Cardiac muscle cell (in vitro differentiated cells and primary cell): ENCODE measurements at places on chromosomes 6 and 20. TPM values are rescaled to one million over a fixed set of nuclear protein-coding genes. Genes with fewer than 3 reads are reported as not detected.

DNA sequence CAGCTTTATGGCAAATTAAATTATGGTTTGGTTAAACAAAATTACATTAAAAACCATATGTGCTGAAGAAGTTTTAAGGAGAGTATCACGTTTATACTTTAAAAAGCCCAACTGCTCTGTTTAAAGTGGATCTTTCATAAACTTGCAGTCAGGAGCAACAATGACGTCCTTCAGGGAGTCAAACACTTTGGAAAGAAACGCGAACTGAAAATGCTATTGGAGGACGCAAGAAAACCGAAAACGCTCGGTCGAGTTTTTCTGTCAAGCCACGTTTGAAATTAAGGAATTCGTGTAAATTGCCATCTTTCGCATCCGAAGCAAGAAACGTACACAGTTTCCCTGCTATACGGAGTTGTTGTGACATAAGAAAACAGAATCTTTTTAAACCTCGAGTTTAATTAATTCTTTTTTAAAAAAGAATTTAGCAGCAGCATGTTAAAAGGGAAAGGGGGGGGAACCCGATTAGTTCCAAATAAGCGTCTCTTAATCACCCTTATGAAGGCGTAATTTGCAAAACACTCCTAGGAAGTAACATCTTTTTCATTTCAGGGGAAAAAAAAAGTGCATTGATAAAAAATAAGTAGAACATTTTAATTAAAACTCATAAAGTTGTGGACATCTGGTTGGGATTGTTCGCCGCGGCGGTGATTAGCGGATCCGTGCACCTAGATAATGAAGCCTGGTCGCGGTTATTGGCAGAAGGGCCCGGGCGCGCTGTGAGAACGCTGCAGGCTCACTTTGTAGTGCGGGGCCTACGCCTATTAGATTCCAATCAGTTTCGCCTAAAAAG is 295.4 kb downstream of the TFAP2C start:
- H3K4me3 ChIP-seq: peak overlapping the region; percentile 38
- no peak overlapping the region for H3K27ac ChIP-seq
- DNase-seq: peak; percentile 15
- H3K4me1 ChIP-seq: peaks cover 7% of the 10 kb centered on the region
- no peaks in the 10 kb centered on the region for H3K36me3 ChIP-seq

DNA sequence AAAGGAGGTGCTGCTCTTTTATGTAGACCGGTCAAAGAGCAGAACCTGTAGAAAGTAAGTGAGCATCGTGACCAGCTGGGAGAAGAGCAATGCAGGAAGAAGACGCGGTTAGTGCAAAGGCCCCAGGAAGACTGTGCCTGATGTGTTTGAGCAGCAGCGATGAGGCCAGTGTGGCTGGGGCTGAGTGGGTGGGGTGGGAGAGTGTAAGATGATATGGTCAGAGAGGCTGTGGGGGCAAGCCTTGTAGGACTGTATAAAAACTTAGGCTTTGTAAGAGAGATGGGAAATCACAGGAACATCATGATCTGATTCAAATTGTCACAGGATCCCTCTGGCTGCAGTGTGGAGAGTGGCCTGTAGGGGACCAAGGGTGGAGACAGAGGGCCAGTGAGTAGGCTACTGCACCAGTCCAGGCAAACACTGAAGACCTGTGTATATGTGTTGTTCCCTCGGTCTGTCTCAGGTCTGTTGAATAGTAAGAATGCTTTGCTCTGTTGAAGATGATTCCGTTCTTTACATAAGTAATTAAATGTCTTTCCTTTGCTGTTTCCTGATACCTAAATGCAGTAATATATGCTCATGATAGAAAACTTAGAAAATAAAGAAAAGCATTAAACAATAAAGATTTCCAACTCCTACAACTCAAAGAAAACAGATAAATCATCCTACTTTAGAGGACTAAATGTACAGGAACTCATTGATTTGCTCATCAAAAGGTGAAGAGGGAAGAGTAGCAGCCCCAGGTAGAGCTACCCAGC is 23.6 kb upstream of the WFDC2 start:
- no peaks in the 10 kb centered on the region for H3K27me3 ChIP-seq
- no peaks in the 10 kb centered on the region for H3K4me1 ChIP-seq
- no peak overlapping the region for H3K4me3 ChIP-seq

DNA sequence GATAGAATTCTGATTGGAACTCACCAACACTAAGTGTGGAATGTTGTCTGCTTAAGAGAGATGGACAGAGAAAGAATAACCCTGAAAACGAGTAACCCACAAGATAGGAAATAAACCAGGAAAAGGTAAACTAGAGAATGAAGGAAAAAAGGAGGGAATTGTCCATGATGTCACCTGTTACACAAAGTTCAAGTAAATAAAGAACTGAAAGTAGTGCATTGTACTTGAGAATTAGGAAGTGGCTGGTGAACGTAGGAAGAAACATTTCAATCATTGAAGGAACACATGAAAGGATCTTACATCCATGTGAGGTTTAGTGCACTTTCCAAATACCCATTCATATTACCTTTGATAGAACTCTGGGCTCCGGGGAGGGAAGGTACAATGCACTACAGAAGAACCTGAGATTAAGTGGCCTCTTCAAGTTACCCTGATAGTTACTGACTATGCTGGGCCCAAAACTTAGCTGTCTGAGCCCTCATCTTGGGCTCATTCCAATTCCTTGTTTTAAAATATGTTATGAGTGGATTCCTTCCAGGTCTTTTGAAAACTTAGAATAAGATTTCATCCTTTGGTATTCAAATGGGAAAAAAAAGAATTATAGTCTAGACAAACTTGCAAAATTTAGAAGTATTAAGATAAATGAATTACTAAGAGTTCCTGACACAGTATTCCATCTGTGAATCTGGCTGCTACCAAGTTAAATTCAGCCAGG is 1.1 kb upstream of the STX7 start:
- H3K27ac ChIP-seq: no peak overlapping the region
- peaks cover 14% of the 10 kb centered on the region for H3K4me1 ChIP-seq
- H3K36me3 ChIP-seq: no peaks in the 10 kb centered on the region
- no peak for DNase-seq
- H3K4me3 ChIP-seq: no peak overlapping the region

DNA sequence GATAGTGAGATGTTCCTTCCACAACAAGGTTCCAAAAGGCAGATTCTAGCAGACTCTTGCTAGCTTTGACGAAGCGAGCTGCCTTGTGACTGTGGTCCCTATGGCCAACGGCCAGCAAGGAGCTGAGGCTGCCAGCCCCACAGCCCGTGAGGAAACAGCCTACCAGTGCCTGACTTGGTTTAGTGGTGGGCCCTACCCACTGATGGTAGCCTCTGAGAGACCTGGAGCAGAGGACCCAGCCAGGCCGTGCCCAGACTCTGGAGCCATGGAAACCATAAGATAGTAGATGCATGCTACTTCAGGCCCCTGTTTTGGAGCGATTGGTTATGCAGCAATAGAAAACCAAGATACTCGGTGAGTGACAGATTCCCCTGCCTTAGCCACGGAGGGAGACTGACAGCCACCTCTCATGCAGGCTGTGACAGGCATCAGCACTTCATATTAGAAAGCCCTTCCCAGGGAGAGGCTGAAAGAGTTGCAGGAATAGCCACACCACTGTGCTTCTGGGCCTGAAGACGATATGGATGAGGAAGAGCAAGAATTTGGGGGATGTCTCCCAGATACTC is 19.2 kb downstream of the PSMG4 start:
- no peak overlapping the region for H3K27ac ChIP-seq
- DNase-seq: no peak
- H3K4me3 ChIP-seq: no peak overlapping the region

DNA sequence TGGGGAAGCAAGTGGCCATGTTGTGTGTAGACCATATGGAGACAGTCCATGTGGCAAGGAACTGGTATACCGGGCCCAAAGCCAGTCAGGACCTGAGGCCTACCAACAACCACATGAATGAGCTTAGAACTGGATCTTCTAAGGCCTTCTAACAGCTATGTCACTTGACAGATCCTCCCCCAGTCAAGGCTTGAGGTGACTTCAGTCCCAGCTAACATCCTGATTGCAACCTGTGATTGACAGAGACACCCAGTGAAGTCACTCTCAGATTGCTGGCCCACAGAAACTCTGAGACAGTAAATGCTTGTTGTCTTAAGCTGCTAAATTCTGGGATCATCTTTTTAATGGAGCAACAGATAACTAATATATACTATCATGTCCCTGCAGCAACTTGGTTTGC is 32.9 kb downstream of the AHI1 start:
- H3K4me1 ChIP-seq: no peaks in the 10 kb centered on the region
- H3K27ac ChIP-seq: no peak overlapping the region

The GSTA1 gene
- total RNA-seq: 0.11 TPM in 1 of 2 replicates, not detected in the other

The GMEB2 gene
- 10.9 and 15.4 TPM in 2 replicates for total RNA-seq

The NDUFAF4 gene
- total RNA-seq: 15.2 and 19.5 TPM in 2 replicates

DNA sequence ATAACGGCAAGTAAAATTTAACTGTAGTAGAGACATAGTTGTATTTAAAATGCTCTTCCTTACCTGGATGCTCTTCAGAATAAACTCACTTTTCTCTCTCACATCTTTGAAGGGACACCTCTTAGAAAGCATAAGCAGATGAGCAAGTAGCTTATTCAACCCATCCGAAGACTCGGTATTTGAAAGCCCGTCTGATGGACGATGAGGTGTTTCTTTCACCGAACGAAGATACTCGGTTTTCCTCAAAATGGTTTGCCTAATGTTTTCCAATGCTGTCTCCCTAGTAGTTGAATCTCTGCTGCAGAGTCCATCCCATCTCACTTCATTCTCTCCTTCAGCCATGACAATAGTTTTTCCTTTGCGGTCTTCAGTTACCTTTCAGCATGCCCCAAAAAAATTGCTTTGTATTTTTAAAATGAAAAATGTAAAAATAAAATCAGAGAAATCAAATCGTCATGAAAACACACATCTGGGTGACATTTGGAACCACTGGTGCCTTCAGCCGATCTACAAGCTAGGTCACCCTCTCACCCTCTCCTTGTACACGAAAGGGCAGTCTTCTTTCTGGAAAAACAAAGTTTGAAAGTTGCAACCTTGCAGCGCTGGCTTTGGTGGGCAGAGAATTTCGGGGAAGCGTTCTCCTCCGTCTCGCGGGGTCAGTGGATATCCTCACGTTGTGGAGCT is 772 bp downstream of the SESN1 start:
- peak overlapping the region; percentile 67 for H3K4me3 ChIP-seq
- peaks cover 12% of the 10 kb centered on the region for H3K4me1 ChIP-seq
- H3K36me3 ChIP-seq: no peaks in the 10 kb centered on the region
- peak overlapping the region; percentile 98 for H3K27ac ChIP-seq
- no peaks in the 10 kb centered on the region for H3K27me3 ChIP-seq
